AG09309 (cell line): ENCODE measurements at places on chromosomes 2 and 18.

DNA sequence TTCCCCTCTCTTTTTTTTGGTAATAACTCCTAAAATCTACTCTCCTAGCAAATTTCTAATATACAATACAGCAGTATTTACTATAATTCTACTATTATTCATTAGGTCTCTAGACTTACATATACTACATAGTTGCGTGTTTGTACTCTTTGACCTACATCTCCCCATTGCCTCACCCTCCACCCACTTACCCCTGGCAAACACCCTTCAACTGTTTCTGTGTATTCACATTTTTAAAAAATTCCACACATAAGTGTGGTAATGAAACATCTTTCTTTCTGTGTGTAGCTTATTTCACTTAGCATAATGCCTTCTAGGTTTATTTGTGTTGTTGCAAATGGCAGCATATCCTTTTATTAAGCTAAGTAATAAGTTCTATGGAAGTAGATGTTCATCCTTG lies 336.0 kb downstream of the CCDC85A start:
- DNase-seq: no peak

DNA sequence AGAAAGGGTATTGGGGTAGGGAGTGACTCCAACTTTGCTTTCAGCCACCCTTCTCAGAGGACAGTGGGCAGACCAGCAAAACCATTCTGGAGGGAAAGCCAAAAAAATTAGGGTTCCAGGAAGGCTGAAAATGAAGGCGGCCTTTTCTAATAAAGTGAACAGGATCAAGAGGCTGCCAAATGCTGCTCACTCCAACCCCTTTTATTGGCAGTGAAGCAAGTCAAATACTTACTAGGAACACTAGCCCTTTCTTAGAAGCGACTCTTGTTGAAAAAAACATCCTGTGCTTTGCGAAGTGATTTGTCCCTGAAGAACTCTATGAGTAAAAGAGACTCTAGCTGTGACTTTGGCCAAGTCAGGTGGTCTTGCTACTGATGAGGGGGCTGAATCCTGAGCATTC lies 83.6 kb upstream of the CYP1B1 start:
- DNase-seq: no peak

DNA sequence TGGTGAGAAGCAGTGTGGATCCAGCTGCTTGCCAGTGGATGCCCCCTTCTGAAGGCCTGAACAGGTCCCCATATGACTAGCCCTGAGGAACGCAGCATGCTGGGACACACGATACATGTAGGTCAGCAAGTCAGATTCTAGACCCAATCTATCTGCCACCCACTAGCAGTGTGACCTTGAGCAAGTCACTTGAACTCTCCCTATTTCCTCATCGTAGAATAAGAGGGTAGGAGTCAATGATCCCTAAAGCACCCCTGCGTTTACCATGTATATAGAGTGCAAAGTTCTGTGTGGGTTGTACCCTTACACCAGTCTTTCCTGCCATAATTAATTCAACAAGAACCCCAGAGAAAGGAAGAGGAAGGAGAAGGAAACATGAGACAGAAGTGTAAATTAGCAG lies 123.7 kb downstream of the GALNT14 start:
- no peak for DNase-seq

DNA sequence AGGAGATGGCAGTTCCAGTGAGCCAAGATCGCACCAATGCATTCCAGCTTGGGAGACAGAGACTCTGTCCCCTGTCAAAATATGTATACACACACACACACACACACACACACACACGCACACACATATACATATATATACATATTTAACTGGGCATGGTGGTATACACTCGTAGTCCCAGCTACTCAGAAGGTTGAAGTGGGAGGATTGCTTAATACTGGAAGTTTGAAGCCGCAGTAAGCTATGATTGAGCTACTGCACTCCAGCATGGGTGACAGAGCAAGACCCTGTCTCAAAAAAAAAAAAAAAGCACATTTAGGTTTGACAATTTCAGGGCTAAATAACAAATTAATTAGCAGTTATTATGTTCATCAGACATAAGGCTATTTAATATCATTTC lies 36.0 kb upstream of the ATIC start:
- DNase-seq: no peak

DNA sequence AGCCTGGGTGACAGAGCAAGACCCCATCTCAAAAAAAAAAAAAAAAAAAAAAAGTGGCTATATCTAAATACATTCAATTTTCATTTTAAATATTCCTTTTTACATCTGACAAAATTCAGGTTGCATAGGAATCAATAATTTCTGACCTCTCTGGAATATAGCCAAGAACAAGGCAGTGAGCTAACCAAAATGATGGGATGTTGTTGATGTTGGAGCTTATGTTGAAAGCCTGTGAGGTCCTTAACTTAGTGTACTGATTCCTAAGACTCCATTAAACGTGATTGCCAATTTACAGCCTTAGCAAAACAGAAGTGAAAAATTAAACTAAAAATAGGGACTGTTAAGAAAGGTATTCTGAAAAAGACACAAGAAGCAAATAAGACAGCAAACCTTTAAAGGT lies 109.6 kb downstream of the MEP1B start:
- no peak for DNase-seq

DNA sequence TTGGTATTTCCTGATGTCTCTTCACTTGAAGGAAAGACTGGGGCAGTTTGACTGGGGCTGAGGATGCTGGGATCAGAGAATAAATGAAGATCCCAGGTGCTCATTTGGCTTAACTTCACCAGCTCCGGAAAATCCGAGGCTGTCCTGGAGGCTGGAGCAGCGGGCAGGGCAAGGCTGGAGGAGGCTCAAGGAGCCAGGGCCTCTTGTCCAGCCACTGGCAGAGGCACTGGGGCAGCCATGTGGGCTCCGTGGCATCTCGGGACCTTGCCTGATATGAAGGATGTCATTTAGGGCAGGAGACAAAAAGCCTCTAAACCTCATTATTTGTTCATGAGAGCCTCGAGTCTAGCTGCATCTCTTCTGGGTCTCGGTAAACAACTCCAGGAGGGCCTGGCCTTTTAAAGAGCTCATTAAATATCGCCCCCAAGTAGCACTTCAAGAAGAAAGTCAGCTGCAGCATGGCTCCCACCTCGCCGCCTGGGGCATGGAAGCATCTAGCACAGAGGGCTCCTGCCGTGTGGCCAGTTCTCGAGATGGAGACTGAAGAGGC lies 13.5 kb upstream of the GPR55 start:
- no peak for DNase-seq

- DNase-seq: no peak
Measured at GRCh38 chr2:86370579-86370978, 33.2 kb upstream of the REEP1 start.

GRCh38 chr2:214542866-214543265 lies 132.0 kb downstream of the VWC2L start:
- DNase-seq: no peak

DNA sequence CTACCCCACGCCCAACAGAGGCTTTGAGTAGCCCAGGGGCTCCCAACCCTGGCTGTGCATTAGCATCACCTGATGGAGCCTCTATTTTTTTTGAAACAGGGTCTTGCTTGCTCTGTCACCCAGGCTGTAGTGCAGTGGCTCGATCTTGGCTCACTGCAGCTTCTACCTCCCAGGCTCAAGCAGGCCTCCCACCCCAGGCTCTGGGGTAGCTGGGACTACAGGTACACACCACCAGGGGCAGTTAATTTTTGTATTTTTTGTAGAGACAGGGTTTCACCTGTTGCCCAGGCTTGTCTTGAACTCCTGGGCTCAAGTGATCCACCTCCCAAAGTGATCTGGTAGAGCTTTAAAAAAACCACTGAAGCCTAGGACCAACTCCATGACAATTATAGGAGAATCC lies 394.8 kb upstream of the ATP5MC3 start:
- no peak for DNase-seq

DNA sequence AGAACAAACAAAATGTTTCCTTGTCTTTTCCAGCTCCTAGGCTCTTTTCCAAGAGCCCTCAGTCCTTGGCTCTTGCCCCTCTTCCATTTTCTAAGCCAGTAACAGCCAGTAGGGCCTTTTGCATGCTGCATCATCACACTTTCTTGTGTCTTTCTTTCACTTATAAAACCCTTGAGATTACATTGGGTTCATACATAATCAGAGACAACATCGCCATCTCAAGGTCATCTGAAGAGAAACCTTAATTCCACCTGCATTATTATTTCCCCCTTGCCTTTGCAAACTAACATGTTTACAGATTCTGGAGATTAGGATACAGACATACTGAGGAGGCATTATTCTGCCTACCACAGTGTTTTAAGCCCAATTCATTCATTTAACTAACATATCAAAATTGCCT lies 697.3 kb downstream of the TRIB2 start:
- DNase-seq: no peak

GRCh38 chr2:48713647-48714046 lies 41.9 kb downstream of the LHCGR start:
- no peak for DNase-seq

- DNase-seq: no peak
Measured at GRCh38 chr2:134790487-134790886, 47.9 kb upstream of the ACMSD start.

- no peak for DNase-seq
Measured at GRCh38 chr2:204687776-204688175, 142.5 kb downstream of the PARD3B start.

- no peak for DNase-seq
Measured at GRCh38 chr18:66523219-66523991, 80.5 kb downstream of the CDH19 start.

- DNase-seq: no peak
Measured at GRCh38 chr2:37912056-37912455, 13.0 kb upstream of the RMDN2 start.

- no peak for DNase-seq
Measured at GRCh38 chr2:73269686-73270465, 14.4 kb downstream of the FBXO41 start.

DNA sequence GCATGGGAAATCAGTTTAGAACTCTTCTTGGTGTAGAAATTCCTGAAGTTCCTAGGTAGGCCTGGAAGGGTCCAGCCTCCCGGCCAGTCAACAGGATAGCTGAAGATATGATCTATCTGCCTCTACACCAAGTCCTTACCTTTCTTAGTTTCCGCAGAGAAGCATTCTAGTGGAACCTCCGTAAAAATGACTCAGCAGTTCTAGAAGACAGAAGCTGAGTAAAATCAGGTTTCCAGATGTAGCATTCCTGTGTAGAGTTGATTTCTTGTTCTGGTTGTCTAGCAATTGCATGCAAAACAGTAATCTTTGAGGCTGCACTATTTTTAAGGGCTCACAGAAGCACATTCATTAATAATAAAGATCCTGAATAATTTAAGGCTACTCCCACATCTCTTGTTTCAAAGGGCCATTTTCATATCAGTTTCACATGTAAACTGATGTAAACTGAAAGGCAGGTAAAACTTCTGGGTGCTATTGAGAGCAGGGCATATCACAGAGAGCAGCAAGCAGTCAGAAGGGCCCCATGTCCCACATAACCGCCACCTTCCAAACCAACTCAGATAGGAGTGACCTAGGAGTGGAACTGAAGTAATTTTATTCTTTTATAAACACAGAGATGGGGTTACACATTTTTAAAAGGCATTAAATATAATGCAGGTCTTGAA lies 3.2 kb upstream of the DYTN start:
- no peak for DNase-seq

DNA sequence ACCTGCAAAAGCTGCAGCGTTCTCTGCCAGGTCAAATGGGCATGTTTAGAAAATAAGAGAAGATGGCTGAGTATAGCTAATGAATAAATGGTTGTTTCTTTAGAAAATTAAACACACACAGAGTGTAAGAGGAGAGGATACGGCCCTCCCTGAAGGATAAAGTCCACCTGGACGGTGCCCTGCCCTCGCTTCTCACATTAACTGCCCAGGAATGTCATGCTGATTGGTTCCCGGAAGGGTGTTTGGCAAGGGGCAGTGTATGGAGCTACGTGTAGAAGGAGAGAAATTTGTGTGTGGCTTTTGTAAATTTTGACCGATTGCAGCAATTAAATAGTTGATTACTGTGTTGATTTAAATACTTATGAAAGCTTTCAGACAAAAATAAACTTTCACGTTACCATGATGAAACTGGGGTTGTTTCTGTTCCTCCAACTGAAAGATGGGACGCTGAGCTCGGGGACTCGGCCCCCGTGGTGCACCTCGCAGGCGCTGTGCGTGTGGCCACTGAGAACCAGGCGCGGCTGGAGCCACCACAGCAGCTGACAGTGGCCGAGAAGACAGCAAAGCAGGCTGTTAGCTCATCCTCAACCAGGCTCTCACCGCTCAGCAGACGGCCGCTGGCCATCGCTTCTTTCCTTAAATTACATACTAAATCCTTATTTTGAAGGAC lies 22.7 kb downstream of the MPPE1 start:
- DNase-seq: no peak

DNA sequence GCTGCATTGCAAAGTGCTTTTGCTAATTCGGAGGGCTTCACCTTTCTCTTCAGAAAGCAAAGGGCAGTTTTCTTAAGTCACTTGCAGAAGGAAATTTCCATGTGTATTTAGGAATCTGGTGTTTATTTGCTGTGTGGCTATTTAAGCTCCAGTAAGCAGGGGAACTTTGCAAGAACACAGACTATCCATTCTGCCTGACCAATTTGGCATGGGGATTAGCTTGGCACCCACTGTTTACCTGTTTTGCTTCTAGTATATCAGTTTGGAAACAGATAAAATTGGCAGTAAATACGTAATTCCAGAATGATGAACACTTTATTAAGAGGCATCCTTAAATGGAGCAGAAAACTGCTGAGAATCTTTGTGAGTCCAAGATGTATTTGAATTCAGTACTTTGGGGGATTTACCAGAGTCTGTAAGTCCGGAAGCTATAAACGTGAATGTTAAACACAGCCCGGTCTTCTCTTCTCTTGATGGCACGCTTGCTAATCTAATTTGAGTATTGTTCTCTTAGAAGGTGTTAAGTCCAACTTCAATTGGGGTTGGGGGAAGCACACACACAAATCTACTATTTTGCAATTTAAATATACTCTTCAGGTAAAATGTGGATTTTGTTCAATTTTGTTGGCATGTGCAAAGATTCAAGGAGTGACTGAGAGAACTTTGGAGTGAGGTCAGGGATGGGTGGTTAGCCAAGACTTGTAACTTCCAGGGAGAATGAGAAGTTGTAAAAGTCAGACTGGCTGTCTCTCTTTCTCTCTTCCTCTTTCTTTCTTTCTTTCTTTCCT lies 650 bp downstream of the ACKR3 start:
- DNase-seq: no peak

GRCh38 chr2:30351949-30352348 lies 95.1 kb upstream of the LCLAT1 start:
- DNase-seq: no peak

DNA sequence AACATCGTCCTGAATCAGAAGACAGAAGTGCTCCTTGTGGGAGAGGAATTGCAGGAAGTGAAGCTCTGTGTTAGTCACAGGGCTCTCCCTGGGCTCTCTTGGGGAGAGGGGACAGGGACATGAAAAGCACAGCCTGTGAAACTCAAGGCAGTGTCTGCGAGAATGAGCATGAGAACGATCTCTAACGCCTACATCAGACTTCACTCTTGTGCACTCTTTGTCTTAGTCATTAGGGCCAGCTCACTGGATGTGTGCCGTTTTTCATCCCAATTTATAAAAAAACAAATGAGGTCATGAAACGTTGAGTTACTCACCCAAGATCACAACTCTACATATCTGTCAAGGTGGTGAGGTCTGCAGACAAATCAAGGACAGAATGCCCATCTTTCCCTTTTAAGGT lies 27.0 kb upstream of the TWIST2 start:
- DNase-seq: no peak

- no peak for DNase-seq
Measured at GRCh38 chr2:237405006-237405559, 8.9 kb downstream of the COL6A3 start.
